NCI-H1092 treated with DMSO at 0.1 percent for 48 hours (cell line): ENCODE measurements at places on chromosomes 5 and 9.
A peak's percentile ranks its signal among the peaks of the same experiment; 100 is the strongest.

- DNase-seq = no peak
These were observed 52.9 kb downstream of the CAMK4 start for GRCh38 chr5:111277061-111277460.

DNA sequence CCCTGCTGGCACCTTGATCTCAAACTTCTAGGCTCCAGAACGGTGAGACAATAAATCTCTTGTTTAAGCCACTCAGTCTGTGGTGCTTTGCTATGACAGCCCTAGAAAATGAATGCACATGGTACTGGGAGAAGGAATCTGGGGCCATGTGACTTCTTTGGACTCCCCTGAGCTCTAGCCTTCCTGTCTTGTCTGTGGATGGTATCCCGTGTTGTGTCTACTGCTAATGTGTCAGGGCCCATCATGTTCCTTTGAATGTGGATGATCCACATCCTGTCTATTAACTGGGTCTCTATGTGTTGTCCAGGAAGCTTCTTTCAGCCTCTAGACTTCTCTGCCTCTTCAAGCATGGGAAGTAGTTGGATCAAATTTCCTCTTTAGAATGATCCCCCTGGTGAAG is 25.1 kb downstream of the IL7R start:
- no peak for DNase-seq

DNA sequence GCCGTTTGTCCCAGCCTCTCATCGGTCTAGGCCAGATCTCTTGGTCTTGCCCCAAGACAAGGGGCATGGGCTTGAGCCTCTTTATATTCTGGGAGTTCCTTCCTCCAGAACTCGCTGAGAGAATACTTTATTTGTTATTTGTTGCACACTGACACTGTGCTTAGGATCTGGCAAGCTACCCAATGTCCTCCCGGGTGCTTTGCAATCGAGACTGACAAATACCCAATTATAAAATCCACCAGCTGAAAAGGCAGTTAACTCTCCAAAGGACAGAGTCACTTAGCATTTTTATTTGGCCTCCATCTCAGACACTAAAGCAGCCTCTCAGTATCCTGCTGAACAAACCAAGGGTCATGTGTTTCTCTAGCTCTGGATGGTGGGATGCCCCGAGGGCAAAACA is 500.2 kb upstream of the DAP start:
- no peak for DNase-seq

DNA sequence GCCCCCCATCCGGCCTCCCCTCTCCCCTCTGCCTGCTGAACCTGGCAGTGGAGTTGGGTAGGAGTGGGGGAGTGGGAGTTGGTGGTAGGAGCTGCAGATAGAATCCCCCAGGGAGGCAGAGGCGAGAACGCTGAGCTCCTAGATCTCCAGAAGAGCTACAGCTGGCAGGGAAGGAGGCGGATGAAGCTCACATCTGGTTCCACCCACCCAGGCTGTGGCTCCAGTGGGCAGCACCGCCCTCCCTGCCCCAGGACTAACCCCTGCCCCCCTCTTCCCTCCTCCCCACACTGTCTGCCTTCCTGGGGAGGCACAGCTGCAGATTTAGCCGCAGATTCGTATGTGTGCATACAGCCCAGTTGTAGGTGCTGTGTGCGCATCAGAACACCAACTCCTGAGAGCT is 34.2 kb downstream of the C9orf50 start:
- DNase-seq = no peak

- DNase-seq = no peak
These were observed 5.9 kb downstream of the LPCAT1 start for GRCh38 chr5:1517838-1518237.

- DNase-seq = no peak
These were observed 108.9 kb downstream of the F2RL2 start for GRCh38 chr5:76514292-76514691.

GRCh38 chr5:71732011-71732410 is 12.9 kb downstream of the CARTPT start:
- no peak for DNase-seq

DNA sequence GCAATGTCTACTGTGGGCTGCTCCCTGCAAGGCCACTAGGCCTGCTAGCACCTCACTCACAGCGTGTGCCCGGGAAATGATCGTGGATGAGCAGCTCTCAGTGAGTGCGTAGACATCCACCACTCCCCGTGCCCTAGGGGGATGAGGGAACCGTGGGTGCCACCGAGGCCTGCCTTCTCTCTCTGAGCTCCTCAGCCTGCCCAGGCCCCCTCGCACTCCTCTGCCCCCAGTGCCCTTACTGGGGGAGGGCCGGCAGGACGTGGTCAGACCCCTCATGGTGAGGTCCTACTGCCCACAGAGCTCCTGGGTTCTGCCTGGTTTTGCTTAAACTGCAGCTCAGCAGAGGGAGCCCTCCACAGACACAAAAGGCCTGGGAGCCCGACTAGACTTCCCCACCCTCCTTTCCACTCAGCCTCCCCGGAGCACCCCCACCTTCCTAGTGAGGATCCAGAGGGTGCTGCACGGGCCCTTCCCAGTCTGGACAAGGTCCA is 220.0 kb downstream of the CACNA1B start:
- no peak for DNase-seq

- DNase-seq = peak; percentile 27
These were observed 472 bp downstream of the FBXO4 start for GRCh38 chr5:41925555-41925951.

- DNase-seq = no peak
These were observed 17.8 kb upstream of the PTBP3 start for GRCh38 chr9:112351184-112351583.

DNA sequence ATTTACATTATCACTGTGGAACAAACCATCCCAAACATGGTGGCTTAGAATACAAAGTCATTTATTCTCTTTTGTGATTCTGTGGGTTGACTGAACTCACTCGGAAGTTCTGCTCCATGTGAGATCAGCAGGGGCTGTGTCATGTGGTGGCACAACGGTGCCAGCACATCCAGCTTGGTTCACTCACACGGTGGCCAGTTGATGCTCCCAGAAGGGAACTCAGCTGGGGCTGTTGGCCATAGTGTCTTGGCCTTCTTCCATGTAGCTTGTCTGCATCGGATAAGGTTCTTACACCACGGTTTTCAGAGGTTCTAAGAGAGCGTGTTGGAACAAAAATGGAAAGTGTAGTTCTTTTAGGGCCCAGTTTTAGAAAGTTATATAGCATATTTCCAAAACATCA is 312.7 kb downstream of the DMRT2 start:
- no peak for DNase-seq

- no peak for DNase-seq
These were observed 617.9 kb downstream of the BNC2 start for GRCh38 chr9:16252616-16253015.

DNA sequence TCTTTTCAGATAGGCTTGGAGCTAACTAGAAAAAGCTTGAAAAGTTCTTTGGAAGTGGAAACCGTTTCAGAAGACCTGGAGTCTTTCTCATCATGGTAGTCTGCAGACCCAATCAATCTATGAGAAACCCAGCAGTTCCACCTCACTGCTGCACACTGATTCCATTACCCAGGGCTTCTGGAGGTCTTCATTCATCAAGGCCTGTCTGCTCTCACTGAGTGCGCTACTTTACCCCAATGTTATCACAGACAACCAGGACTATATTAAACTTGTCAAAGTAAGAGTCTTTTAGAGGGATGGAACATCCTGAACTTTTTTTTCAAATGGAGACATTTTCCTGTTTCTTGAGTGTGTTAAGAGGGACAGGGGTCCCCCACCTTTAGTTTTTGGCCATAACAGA is 93.1 kb downstream of the BOD1 start:
- DNase-seq = no peak

DNA sequence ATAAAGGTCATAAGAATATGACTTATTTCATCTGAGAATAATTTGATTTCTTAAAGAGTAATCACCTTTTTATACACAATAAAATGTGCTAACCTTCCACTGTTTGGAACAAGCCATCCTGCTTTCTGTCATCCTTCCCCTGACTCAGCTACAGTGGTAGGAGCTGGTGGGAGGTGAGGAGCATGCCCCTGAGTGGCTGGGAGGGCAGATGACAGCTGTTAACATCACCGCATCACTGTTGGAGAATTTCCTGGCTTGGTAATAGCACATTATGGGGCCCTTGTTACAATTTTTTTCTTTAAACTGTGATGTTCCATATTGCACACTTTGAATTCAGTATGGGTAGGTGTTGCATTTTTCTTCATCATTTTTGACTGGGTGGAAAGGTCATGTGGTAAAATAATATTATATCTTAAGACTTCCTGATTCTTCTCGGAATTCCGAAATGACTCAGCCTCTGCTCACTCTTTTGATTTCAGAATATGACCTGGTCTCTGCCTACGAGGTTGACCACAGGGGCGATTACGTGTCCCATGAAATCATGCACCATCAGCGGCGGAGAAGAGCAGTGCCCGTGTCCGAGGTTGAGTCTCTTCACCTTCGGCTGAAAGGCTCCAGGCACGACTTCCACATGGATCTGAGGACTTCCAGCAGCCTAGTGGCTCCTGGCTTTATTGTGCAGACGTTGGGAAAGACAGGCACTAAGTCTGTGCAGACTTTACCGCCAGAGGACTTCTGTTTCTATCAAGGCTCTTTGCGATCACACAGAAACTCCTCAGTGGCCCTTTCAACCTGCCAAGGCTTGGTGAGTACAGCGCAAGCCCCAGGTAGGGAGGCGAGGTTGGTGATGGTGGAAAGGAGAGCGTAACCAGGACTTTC is 5.8 kb downstream of the ADAMTS16 start:
- DNase-seq = no peak
